ENCODE measurements at places on chromosomes 11 and 22.

DNA sequence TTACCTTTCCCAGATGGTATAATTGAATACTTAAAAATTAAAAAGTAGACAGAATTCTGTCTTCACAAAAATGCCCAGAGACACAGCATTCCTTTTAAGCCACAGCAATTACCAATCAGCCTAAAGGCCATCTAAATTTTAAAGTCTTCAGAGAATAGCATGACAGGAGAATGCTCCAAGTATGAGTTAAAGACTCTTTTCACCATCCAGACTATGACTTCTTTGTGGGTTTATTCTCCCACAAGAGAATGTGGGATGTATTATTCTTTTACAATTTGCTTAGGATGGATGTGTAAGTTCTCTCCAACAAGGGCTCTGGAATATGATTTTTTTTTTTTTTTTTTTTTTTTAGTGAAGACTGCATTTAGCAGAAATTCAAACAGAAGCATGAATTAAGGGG lies 249.9 kb downstream of the TTC28 start:
- no peak for DNase-seq

DNA sequence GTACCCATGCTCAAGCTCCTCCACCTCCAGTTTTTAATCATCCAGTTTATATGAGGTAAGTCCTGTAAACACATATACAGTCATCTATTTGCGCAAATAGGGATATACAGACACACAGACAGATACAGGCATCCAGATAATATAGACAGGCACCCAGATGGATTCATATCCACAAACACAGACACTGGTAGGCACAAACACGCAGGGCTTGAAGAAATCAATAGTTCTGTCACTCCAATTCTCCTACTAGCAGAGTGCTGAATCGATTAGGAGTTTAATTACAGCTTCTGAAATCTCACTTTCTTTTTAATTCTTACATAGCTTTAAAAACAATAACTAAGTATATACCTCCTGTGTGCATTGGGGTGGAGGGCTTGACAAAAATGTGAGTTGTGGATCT lies 56.0 kb downstream of the INSC start:
- DNase-seq: no peak

DNA sequence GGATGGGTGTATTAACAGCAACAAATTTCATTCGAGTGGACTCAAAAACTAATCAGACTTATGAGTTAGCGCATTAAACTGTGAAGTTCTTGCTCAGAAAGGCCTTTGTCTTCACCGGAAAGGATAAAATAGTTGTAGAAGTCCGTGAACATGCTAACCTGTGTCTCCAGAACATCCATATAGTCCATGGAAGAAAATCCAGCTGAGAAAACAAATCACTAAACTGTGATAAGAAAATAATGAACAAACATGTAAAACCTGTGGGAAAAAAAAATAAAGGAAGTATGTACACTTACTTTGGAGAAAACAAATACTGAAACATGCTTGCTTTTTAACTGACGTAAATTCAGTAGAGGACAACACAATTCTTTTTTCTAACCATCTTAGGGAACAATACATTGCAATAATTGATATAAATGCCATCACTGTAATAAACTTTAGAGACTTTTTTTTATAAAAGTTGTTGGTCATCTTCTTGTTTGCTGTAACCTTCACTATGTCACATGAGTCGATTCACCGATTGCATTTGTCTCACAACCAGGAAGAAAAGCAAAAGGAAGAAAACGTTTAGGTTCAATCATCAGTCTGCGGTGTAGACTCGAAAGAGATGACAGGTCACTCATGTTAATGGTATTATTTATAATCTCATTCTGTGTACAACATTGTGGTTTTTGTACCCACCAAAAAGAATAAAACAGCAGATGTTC lies 41.9 kb downstream of the MSANTD4 start:
- no peak for DNase-seq

GRCh38 chr11:110453684-110454354 lies 24.1 kb downstream of the FDX1 start:
- DNase-seq: no peak

DNA sequence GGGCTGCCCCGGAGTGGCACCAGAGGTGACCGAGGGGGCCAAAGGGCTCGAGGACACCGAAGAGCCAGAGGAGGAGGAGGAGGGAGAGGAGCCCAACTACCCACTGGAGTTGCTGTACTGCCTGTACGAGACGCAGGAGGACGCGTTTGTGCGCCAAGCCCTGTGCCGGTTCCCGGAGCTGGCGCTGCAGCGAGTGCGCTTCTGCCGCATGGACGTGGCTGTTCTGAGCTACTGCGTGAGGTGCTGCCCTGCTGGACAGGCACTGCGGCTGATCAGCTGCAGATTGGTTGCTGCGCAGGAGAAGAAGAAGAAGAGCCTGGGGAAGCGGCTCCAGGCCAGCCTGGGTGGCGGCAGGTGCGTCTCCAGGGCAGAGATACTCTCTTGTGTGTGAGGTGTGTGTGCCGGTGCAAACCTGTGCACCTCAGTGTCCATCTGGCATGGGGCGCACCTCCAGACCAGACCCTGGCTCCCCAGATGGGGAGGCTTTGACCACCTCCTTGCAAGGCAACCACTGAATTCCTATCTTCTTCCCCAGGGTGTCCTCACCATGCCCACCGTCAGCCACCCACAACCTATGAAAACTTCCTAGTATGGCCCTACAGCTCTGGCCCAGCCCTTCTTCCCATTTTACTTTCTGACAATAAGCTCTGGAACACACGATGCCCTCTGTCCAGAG lies 3.4 kb downstream of the NLRP6 start:
- DNase-seq: no peak

Measured in ovary (tissue), 10 donors.